Memory B cell (primary cell): ENCODE measurements at places on chromosomes 5 and 9.
A peak's percentile ranks its signal among the peaks of the same experiment; 100 is the strongest.

DNA sequence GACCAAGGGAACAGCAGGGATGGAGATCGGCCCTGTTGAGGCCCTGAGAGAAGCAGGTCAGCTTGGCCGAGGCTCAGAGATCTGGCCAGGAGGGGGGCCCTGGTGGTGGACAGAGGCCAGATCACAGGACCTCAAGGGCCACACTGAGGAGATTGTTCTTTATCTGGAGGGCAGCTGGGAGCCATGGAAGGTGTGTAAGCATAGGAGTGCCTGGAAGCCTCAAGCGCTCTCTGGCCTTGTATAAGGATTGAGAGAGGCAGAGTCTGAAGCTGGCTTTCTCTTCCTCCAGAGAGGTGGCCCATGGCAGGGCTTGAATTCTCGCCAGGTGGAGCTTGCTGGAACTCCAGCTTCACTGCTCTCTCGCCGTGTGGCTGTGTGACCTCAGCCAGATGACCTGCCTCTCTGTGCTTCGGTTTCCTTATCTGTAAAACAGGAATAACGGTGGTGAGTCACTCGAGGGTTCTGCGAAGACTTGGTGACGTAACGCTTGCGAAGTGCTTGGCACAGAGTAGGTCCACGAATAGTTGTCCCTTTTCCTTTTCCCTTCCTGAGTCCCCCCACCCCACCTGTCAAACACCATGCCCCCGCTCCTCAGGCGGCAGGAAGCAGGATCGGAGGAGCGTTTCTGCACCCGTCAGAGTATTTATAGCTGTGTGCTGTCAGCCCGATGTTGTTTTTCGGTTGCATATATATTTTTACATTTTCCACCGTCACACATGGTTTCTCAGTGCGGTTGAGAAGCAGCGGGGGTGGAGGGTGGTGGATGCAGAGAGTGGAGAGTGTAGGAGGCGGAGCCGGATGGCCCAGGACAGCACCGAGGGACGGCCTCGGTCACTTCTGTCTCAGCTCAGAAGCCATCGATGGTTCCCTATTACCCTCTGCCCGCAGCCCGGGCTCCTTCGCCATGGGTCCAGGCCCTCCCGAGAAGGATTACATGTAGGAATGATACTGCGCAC is 17.0 kb upstream of the CRB2 start:
- H3K27ac ChIP-seq: peak overlapping the region; percentile 100
- H3K4me3 ChIP-seq: peak overlapping the region; percentile 74
- no peaks in the 10 kb centered on the region for H3K36me3 ChIP-seq

DNA sequence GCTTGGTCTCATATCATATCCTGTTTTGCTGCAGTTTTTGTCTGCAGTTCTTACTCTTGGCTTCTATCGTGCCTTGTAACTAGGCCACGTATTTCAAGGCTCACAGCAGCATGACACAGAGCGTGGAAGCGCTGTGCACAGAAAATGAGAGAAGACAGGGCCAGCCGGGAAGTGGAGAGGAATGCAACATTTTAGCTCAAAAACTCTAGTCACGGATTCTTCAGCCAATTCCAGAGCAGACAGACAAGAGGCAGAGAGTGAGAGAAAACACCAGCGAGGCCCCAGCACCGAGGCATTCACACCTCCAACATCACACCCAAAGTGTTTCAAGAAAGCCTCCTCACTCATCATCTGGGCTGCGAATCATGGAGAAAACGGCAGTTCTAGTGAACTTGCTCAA is 160.8 kb downstream of the DNAH5 start:
- H3K27ac ChIP-seq: no peak overlapping the region
- H3K4me1 ChIP-seq: no peaks in the 10 kb centered on the region
- DNase-seq: no peak
- no peak overlapping the region for H3K4me3 ChIP-seq
- H3K36me3 ChIP-seq: no peaks in the 10 kb centered on the region
- H3K27me3 ChIP-seq: no peaks in the 10 kb centered on the region

- no peaks in the 10 kb centered on the region for H3K36me3 ChIP-seq
- no peaks in the 10 kb centered on the region for H3K27me3 ChIP-seq
- no peak overlapping the region for H3K4me3 ChIP-seq
- no peak overlapping the region for H3K27ac ChIP-seq
Observed at GRCh38 chr9:1128046-1128445, 77.9 kb downstream of the DMRT2 start.

- H3K4me1 ChIP-seq: peaks cover 21% of the 10 kb centered on the region
- H3K27ac ChIP-seq: no peak overlapping the region
- DNase-seq: no peak
- H3K27me3 ChIP-seq: peaks cover 40% of the 10 kb centered on the region
Observed at GRCh38 chr9:124003636-124004349, 7.8 kb upstream of the LHX2 start.

- H3K27me3 ChIP-seq: no peaks in the 10 kb centered on the region
- H3K4me1 ChIP-seq: peaks cover 60% of the 10 kb centered on the region
- H3K36me3 ChIP-seq: peaks cover 39% of the 10 kb centered on the region
- H3K4me3 ChIP-seq: no peak overlapping the region
- no peak for DNase-seq
Observed at GRCh38 chr9:33131790-33132772, 35.1 kb downstream of the B4GALT1 start.

GRCh38 chr9:114290561-114290986 is 32.3 kb upstream of the ORM1 start:
- no peak overlapping the region for H3K4me3 ChIP-seq
- H3K27ac ChIP-seq: no peak overlapping the region
- DNase-seq: no peak
- H3K27me3 ChIP-seq: peaks cover 8% of the 10 kb centered on the region
- H3K4me1 ChIP-seq: peaks cover 4% of the 10 kb centered on the region
- H3K36me3 ChIP-seq: no peaks in the 10 kb centered on the region

- H3K27me3 ChIP-seq: no peaks in the 10 kb centered on the region
- no peak overlapping the region for H3K27ac ChIP-seq
- no peaks in the 10 kb centered on the region for H3K4me1 ChIP-seq
- no peak overlapping the region for H3K4me3 ChIP-seq
Observed at GRCh38 chr5:83570916-83571315, 99.4 kb downstream of the VCAN start.

GRCh38 chr5:8660133-8660893 is 791.4 kb downstream of the MTRR start:
- no peak overlapping the region for H3K4me3 ChIP-seq
- no peaks in the 10 kb centered on the region for H3K36me3 ChIP-seq
- no peak overlapping the region for H3K27ac ChIP-seq
- no peak for DNase-seq
- no peaks in the 10 kb centered on the region for H3K27me3 ChIP-seq

- no peaks in the 10 kb centered on the region for H3K36me3 ChIP-seq
- no peak overlapping the region for H3K4me3 ChIP-seq
- peaks cover 2% of the 10 kb centered on the region for H3K27me3 ChIP-seq
- no peak overlapping the region for H3K27ac ChIP-seq
Observed at GRCh38 chr9:128051932-128052709, 15.0 kb downstream of the NAIF1 start.

DNA sequence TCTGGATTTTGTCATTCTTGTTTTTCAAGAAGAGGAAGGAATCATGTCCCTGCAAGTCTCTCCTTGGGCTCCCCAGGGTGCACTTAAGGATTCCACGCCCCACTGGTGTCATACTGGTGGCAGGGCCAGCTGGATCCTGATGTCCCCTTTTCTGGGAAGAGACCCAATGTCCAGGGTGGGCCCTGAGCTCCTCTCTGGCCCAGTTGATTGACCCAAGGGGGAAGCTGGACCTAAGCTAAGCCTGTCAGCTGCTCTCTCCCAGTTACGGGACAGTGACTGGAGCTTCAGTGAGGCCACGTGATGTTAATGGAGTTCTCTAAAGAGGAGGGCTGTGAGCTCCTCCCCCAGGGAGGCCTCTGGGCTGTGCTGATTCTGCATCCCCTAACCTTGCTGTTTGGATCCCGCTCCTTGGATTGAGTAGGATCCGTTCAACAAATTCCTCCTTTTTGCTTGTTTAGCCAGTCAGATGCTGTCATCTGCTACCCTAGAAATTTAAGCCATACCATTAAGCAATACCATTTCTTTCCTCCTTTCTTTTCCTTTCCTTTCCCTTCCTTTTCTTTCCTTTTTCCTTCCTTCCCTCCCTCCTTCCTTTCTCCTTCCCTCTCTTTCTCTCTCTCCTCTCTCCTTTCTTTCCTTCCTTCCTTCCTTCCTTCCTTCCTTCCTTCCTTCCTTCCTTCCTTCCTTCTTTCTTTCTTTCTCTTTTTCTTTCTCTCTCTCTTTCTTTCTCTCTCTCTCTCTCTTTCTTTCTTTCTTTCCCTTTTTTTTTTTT is 17.2 kb downstream of the NKX2-5 start:
- H3K4me3 ChIP-seq: no peak overlapping the region
- H3K27me3 ChIP-seq: peaks cover 8% of the 10 kb centered on the region
- no peak overlapping the region for H3K27ac ChIP-seq

DNA sequence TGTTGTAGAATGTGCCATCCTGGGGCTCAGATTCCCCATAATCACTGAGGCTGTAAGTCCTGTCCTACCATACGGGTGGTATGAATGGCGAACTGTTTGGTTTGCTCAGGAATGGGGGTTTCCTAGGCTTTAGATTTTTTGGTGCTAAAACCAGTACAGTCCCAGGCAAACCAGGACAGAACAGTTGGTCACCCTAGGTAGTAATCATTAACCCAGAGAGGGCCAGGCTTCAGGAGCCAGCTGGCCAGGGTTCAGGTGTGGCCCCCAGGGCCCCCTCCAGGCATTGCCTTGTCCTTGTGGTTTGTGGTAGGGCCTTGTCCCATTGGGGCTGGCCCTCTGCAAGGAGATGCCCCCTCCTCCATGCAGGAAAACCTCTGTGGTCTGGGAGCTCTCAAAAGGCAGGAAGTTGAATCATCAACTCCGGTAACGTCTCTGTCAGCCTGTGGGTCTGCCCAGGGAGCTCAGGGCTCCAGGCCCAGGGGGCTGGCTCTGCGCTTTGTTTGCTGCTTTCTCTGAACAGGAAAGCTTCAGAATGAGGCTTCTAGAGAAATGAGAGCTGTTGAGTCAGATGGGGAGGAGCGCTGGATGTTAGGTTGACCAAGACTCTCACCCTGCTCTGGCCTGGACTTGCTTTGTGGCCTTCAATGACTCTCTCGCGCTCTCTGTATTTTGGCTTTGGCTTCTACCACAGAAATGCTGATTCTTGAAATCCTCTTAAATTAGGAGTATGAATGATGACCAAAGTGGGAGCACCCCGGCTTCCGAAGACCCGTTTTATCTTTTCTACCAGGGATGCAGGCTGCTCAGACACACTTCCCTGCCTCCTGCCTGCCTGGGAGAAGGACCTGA is 22.2 kb upstream of the JADE2 start:
- H3K4me1 ChIP-seq: peaks cover 8% of the 10 kb centered on the region
- no peak overlapping the region for H3K27ac ChIP-seq
- H3K4me3 ChIP-seq: no peak overlapping the region
- H3K36me3 ChIP-seq: no peaks in the 10 kb centered on the region

DNA sequence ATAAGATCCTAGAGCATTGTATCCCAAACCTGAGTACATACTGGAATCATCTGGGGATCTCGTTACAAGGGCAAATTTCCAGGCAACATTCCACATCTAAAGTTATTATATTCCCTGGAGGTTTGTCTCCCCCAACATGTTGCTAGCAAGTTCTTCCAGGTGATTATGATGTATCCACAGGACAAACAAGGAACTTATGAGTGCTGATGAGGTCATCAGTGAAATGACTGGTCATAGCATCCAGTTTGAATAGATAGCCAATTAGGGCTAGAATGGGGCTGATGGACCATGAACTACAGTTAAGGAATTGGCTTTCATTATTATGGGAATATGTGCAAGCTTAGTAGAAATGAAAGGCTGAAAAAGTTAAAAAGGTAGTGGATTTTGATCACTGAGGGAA is 115.2 kb downstream of the CWC27 start:
- DNase-seq: no peak
- no peak overlapping the region for H3K4me3 ChIP-seq
- no peaks in the 10 kb centered on the region for H3K27me3 ChIP-seq
- H3K36me3 ChIP-seq: peaks cover 8% of the 10 kb centered on the region

GRCh38 chr5:26610577-26610976 is 427.8 kb downstream of the CDH9 start:
- no peak for DNase-seq
- no peak overlapping the region for H3K4me3 ChIP-seq
- no peaks in the 10 kb centered on the region for H3K27me3 ChIP-seq
- H3K36me3 ChIP-seq: no peaks in the 10 kb centered on the region

- peaks cover 26% of the 10 kb centered on the region for H3K4me1 ChIP-seq
- no peak for DNase-seq
- H3K27ac ChIP-seq: peak overlapping the region; percentile 69
- H3K36me3 ChIP-seq: peaks cover 2% of the 10 kb centered on the region
- peak overlapping the region; percentile 86 for H3K4me3 ChIP-seq
- no peaks in the 10 kb centered on the region for H3K27me3 ChIP-seq
Observed at GRCh38 chr5:122844910-122845228, 544 bp upstream of the SNX24 start.

- H3K4me1 ChIP-seq: no peaks in the 10 kb centered on the region
- H3K36me3 ChIP-seq: no peaks in the 10 kb centered on the region
- peaks cover 2% of the 10 kb centered on the region for H3K27me3 ChIP-seq
- no peak overlapping the region for H3K27ac ChIP-seq
- DNase-seq: no peak
Observed at GRCh38 chr5:94802450-94802849, 184.0 kb downstream of the SLF1 start.

- peak overlapping the region; percentile 24 for H3K4me3 ChIP-seq
- H3K27ac ChIP-seq: no peak overlapping the region
- H3K4me1 ChIP-seq: peaks cover 13% of the 10 kb centered on the region
- H3K27me3 ChIP-seq: peaks cover 2% of the 10 kb centered on the region
- DNase-seq: no peak
- H3K36me3 ChIP-seq: no peaks in the 10 kb centered on the region
Observed at GRCh38 chr9:27280860-27281259, 16.1 kb downstream of the EQTN start.

DNA sequence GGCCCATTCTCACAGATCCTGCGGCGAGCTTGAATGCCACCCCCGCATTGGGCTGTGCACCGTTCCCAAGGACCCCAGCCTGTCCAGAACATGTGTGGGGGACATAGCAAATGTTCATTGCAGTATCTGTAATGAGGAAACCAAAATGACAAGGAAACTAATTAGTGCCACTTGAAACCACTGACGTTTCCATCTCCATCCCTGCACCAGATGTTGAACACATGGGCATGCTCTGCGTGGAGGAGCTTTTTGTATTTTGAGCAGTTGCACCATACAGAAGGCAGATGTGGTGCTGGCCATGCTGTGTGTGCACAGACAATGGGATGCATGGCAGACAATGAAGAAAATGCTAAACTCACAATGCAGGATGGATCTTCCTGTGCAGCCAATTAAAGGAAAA is 437.7 kb downstream of the SEMA5A start:
- H3K27ac ChIP-seq: no peak overlapping the region
- no peak for DNase-seq
- no peak overlapping the region for H3K4me3 ChIP-seq
- no peaks in the 10 kb centered on the region for H3K27me3 ChIP-seq
- no peaks in the 10 kb centered on the region for H3K36me3 ChIP-seq

- no peak for DNase-seq
- no peak overlapping the region for H3K27ac ChIP-seq
- H3K27me3 ChIP-seq: peaks cover 5% of the 10 kb centered on the region
- H3K36me3 ChIP-seq: peaks cover 4% of the 10 kb centered on the region
- H3K4me1 ChIP-seq: peaks cover 3% of the 10 kb centered on the region
Observed at GRCh38 chr9:113957351-113957750, 81.2 kb downstream of the ZNF618 start.

- peak within 1 kb of the TSS; percentile 98 for H3K27ac ChIP-seq
- H3K36me3 ChIP-seq: peaks cover 2% of the 10 kb centered on the region
- H3K4me1 ChIP-seq: peaks cover 9% of the 10 kb centered on the region
- H3K4me3 ChIP-seq: peak within 1 kb of the TSS; percentile 97
Observed at GRCh38 chr9:2014696-2015580, at the start of gene SMARCA2. Gene SMARCA2 (plus strand): TSS chr9:2015347. CDS start chr9:2029023, 13,676 bp downstream.
